Neural crest cell (in vitro differentiated cells): ENCODE measurements at places on chromosomes 7 and 10.

DNA sequence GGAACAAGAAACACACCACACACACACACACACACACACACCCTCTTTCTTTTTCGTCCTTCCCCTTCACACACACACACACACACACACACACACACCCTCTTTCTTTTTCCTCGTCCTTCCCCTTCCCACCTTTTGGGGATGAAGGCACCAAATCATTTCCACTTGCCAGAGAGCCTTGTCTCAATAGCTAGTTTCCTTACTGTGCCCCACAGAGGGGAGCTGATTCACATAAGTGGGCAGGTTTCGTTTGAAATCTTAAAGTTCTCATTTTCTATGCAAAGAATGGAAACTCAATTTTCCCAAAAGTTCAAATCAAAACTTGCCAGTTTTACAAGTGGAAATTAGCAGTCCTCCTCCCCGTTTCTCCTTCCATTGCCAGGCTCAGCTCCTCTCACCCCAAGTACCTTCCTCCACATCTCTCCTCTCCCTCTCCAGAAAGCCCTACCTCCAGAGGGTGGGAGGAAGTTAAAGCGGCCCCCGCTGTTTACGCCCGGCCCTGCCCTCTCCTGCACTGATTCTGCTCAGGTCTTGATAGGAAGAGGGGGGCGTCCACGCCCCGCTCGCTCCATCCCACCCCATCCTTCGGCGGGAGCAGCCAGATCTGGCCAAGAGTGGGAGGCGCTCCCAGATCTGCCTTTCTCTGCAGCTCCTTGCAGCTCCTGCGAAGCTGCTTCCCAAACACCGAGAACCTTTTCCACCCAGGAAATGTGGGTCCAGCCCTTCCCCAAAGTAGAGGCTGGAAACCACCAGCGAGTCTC is 1.3 kb downstream of the CTTNBP2 start:
- peak; percentile 7 for DNase-seq

DNA sequence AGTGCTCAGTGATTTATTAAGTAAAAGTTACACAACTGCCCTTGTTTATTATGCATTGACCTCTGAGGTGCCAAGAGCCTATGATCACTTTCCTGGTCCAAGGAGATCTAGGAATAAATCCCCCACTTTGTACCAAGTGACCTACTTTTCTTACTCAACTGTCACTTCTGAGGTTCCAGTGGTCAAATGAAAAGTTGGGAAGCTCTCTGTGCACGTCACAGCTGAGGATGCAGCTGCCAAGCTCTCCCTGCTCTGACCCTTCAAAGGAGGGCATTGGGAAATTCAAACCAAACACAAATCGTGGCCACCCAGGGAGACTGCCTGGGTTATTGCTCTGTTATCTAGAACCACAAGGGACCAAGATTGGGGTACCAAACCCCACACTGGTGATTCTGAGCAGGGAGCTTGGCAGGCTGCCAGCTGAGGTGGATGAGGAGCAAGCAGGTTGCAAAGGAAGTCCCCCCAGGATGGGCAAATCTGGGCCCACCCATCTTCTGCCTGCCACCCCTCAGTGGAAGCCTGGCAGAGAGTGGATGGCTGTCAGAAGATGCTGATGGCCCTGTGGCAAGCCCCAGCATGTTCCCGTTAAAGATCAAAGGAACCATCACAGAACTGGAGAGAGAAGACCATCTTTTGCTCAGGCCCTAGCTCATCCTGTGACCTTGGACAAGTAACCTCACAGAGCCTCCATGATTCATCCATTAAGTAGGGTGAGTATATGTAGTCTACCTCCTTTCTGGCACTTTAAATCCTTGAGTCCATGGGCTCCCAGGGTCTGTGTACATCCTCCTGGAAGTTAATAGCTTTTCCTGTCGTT is 106.8 kb downstream of the PPP1R3C start:
- DNase-seq, result no peak

- no peak for DNase-seq
These were observed 1496.3 kb downstream of the REEP3 start for GRCh38 chr10:65017523-65017922.

DNA sequence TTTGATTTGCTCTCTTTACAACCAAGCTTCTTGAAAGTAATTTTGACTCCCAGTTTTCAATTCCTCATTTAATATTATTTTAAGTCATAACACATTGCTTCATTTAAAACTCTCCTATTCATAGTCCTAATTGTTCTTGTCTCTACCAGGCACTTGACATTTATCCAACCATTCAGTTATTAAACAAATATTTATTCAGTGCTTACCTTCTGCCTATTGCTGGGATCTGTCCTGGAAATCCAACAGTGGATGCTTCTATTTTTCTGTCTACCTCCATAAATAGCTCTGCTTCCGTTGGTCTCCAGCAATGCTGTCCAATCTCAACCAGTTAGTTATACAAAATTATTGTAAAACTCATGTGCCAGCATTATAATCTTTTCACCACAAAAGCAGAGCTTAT is 615.1 kb downstream of the ZWINT start:
- DNase-seq, result no peak
